ENCODE measurements at places on chromosomes 2 and 18. TPM values are rescaled to one million over a fixed set of nuclear protein-coding genes. Genes with fewer than 3 reads are reported as not detected.

The PJVK gene
- 1.2 TPM for total RNA-seq

The COLEC11 gene
- total RNA-seq = 0.07 TPM

The KANSL1L gene
- 11.4 TPM for total RNA-seq

The RAB6D gene
- total RNA-seq = not detected

The DAW1 gene
- not detected for total RNA-seq

Data from H7 (cell line).